ENCODE measurements at places on chromosomes 4 and X. TPM values are rescaled to one million over a fixed set of nuclear protein-coding genes. Genes with fewer than 3 reads are reported as not detected.
A peak's percentile ranks its signal among the peaks of the same experiment; 100 is the strongest.

Gene SPANXA1
- not detected for total RNA-seq

DNA sequence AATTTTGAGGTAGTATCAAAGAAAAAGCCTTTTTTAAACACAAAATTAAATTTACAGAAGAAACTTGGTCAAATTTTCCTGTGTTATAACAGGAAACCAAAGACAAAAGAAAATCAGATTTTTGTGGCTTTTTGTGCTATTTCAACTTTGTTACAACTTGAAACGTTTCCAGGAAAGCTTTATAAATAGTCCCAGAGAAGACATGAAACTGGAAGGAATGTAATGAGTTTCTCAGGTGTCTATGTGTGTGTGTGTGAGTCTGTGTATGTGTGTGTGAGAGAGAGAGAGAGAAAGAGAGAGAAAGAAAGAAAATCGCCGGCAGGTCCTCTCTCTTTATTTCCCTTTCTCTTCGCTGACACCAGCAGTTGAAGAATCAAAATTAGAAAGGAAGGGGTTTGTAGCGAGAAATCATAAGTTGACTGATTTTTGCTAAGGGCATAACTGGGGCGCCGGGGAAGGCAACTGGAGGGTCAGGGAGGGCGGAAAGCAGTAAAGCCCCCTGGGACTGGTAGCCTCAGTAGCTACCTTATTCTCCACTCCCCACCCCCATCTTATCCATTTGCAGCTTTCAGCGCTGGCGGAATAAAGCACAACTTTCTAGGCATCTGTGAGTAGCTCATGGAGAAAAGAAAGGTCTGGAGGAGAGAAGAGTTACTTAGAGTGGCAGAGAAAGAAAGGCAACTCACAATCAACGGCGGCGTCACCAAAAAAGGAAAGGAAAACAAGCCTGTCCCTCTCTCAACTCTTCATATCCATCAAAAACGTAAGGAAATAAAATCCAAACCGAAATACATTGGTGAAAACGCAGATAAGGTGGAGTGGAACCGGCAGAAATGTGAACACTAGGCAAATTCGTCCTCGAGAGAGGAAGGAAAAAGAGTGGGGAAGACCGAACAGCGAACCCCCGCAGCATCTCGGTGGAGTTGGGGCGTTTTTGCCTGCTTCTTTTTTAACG is 1.3 kb downstream of the TMEM47 start:
- H3K27ac ChIP-seq = peak overlapping the region; percentile 77
- no peak for DNase-seq
- H3K27me3 ChIP-seq = no peaks in the 10 kb centered on the region
- H3K4me3 ChIP-seq = peak overlapping the region; percentile 63
- no peaks in the 10 kb centered on the region for H3K4me1 ChIP-seq

GRCh38 chr4:20493761-20494353 is 206.4 kb upstream of the PACRGL start:
- no peaks in the 10 kb centered on the region for H3K4me1 ChIP-seq
- no peak overlapping the region for H3K27ac ChIP-seq
- no peak for DNase-seq
- H3K36me3 ChIP-seq = no peaks in the 10 kb centered on the region
- no peaks in the 10 kb centered on the region for H3K27me3 ChIP-seq

Gene SPINK2
- not detected for total RNA-seq

- H3K4me3 ChIP-seq = no peak overlapping the region
- no peaks in the 10 kb centered on the region for H3K27me3 ChIP-seq
- no peak for DNase-seq
- no peak overlapping the region for H3K27ac ChIP-seq
- H3K36me3 ChIP-seq = no peaks in the 10 kb centered on the region
- no peaks in the 10 kb centered on the region for H3K4me1 ChIP-seq
Measured at GRCh38 chrX:94400488-94400887, 726.5 kb downstream of the FAM133A start.

DNA sequence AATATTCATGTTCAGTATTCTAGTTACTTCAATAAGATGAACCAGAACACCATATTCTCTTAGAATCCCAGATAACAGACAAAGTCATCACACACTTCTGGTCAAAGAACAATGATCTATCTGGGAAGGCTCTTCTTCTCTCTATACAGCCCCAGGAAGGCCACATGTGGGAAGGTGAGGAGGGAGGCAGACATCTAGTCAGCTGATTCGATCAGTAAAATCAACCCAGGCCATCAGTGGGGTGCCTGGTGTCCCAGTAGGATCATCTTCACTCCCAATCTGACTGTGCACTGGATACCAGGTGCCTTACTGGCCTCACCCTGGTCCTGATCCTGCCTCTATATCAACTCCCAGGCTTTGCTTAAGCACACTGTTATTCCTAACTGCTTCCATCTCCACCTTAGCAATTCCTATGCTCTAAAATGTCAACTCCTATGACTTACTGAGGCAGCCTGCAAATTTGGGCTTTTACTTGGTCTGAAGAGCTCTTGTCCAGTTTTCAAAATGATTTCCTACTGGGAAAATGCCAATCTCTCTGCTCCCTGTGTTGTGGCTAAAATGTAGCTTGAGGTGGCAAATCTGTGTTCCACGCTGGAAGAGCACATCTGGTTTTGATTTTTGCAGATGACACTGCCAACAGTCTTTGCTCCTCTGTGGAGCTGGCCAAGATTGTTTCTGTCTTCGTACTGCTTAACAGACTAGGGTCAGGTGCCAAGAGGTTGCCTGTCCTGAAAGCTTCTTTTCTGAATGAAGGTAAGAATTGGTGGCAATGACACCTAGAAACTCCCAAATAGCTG is 128.7 kb downstream of the MGST2 start:
- H3K27ac ChIP-seq = no peak overlapping the region
- H3K27me3 ChIP-seq = no peaks in the 10 kb centered on the region
- H3K4me3 ChIP-seq = no peak overlapping the region
- H3K4me1 ChIP-seq = peaks cover 10% of the 10 kb centered on the region
- no peak for DNase-seq

DNA sequence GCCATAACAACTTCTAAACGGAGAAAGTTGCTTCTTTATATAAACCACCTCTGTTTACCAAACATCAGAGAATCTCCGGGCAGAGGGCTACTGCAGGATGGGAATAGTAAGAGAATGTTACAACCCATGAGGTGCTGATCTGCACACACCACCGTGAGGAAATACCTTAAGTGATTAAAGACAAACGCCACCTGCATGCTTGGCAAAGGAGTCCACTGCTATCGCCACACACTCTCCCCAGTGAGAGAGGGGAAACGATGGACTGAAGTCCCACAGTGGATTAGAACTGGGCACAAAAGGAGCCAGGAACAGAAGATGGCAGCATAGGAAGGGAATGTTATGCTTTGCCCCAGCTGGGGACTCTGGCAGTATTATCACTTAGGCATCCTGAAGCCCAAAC is 15.6 kb downstream of the MAML3 start:
- H3K36me3 ChIP-seq = no peaks in the 10 kb centered on the region
- peaks cover 5% of the 10 kb centered on the region for H3K4me1 ChIP-seq
- no peak overlapping the region for H3K27ac ChIP-seq

DNA sequence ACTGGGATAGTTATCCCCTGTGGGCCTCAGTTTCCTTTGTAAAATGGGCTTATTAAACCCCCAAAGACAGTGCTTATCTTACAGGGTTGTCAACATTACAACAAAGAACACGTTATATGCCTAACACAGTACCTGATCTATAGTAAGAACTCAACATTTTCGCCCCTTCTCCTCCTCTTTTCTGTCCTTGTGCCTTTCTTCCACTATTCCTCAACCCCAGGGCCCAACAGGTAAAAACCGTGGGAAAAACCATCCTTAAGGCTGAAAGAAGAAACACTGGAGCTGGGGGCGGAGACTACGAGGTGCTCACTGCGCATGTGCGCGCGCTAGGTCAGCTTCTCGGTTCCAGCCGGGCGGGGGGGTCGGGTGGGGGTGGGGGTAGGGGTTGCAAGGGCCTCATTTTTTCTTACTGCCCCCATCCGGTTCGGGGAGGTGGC is 426 bp upstream of the XIAP start:
- peak overlapping the region; percentile 99 for H3K27ac ChIP-seq
- no peaks in the 10 kb centered on the region for H3K4me1 ChIP-seq
- H3K27me3 ChIP-seq = no peaks in the 10 kb centered on the region
- no peaks in the 10 kb centered on the region for H3K36me3 ChIP-seq
- DNase-seq = peak; percentile 68

DNA sequence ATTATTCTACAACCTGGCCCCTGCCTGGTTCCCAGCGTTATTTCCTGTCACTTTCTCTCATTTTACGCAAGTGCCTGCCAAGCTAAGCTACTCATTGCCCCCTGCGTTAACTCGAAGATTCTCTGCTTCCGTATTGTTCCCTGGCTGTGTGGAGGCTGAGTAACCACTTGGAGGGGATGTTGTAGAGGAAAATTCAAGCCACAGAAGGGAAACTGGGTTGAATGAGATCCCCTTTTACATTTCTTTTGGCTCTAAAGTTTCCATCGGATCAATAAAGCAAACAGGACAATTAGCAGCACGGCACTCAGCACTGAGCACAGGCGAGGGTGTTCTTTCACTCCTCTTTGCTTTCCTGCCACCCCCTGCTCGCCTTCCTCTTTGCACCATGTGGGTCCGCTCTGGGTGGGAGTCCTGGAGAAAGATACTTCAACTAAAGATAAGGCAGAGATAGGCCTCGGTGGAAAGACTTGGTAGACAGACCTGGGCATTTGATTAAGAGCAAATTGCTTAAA is 4.2 kb upstream of the TMSB4X start:
- no peak for DNase-seq
- H3K27ac ChIP-seq = peak overlapping the region; percentile 97
- H3K4me1 ChIP-seq = peaks cover 11% of the 10 kb centered on the region
- no peak overlapping the region for H3K4me3 ChIP-seq
- H3K36me3 ChIP-seq = no peaks in the 10 kb centered on the region

- H3K36me3 ChIP-seq = peaks cover 15% of the 10 kb centered on the region
- no peaks in the 10 kb centered on the region for H3K27me3 ChIP-seq
- DNase-seq = no peak
- H3K4me1 ChIP-seq = peaks cover 95% of the 10 kb centered on the region
Measured at GRCh38 chr4:2858451-2859217, 15.0 kb downstream of the ADD1 start.

- no peak overlapping the region for H3K27ac ChIP-seq
- DNase-seq = no peak
- H3K4me1 ChIP-seq = no peaks in the 10 kb centered on the region
- no peaks in the 10 kb centered on the region for H3K36me3 ChIP-seq
Measured at GRCh38 chrX:132592880-132593279, 104.0 kb upstream of the MBNL3 start.

Gene CA5B
- 24.2 TPM for total RNA-seq

DNA sequence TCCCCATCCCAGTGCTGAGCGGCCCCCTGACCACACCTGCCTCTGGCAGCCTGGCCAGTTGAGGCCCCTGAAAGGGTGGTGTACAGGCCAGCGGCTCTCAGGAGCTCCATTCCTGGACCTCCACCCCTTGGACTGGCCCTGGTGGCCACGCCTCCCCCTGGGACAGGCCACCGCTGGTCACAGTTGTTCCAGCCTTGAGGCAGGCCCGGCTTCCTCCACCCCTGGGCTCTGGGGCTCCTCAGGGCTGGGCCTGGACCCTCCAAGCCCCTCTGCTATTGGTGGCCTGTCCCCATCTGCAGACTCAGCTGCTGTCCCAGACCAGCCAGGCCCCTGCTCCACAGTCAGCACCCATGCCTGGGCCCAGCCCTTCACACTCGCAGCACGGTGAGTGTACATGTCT is 93.2 kb upstream of the NKX1-1 start:
- H3K27ac ChIP-seq = no peak overlapping the region
- H3K4me3 ChIP-seq = no peak overlapping the region
- H3K27me3 ChIP-seq = no peaks in the 10 kb centered on the region
- no peaks in the 10 kb centered on the region for H3K36me3 ChIP-seq
- no peaks in the 10 kb centered on the region for H3K4me1 ChIP-seq

DNA sequence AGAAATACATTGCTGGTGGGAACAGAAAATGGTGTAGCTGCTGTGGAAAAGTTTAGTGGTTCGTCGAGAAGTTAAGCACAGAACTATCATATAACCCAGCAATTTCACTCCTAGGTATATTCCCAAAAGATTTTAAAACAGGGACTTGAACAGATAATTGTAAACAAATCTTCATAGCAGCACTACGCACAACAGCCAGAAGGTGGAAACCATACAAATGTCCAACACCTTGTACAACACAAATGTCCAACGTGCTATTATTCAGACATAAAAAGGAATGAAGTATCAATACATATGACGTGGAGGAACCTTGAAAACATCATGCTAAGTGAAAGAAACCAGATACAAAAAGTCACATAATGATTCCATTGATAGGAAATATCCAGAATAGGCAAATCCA is 37.9 kb downstream of the CUL4B start:
- H3K27me3 ChIP-seq = no peaks in the 10 kb centered on the region
- DNase-seq = no peak
- H3K36me3 ChIP-seq = no peaks in the 10 kb centered on the region
- no peak overlapping the region for H3K4me3 ChIP-seq
- H3K27ac ChIP-seq = no peak overlapping the region

GRCh38 chrX:16836371-16836770 is 33.8 kb downstream of the RBBP7 start:
- peak; percentile 34 for DNase-seq
- no peaks in the 10 kb centered on the region for H3K36me3 ChIP-seq
- no peak overlapping the region for H3K4me3 ChIP-seq
- H3K27me3 ChIP-seq = no peaks in the 10 kb centered on the region
- H3K4me1 ChIP-seq = no peaks in the 10 kb centered on the region
- no peak overlapping the region for H3K27ac ChIP-seq

Gene NPFFR2
- total RNA-seq = not detected

GRCh38 chrX:154727871-154728270 is 23.0 kb downstream of the GAB3 start:
- H3K36me3 ChIP-seq = no peaks in the 10 kb centered on the region
- no peak overlapping the region for H3K4me3 ChIP-seq
- DNase-seq = no peak
- peaks cover 58% of the 10 kb centered on the region for H3K4me1 ChIP-seq
- H3K27ac ChIP-seq = peak overlapping the region; percentile 86
- H3K27me3 ChIP-seq = no peaks in the 10 kb centered on the region

- H3K4me1 ChIP-seq = no peaks in the 10 kb centered on the region
- H3K4me3 ChIP-seq = no peak overlapping the region
- peaks cover 7% of the 10 kb centered on the region for H3K36me3 ChIP-seq
- no peaks in the 10 kb centered on the region for H3K27me3 ChIP-seq
- no peak overlapping the region for H3K27ac ChIP-seq
Measured at GRCh38 chr4:24831637-24832036, 36.3 kb downstream of the SOD3 start.

DNA sequence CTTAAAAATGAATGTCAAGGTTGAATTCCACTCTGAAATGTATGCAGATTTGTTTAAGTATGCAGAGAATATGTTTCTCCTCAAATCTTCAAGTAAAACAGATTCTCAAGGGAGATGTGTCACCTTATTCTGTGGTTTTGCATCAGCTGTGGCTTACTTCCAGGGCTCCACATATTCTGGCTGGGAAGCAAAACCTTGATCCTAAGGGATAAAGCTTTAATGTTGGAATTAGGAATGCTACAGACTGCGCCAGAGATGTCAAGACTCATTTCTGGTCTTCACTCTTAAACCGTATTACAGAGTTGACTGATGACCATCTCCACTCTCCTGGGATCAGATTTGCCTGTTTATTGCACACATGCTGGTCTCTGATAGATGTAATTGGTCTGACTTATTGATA is 143.9 kb upstream of the DIPK2B start:
- H3K4me3 ChIP-seq = no peak overlapping the region
- no peaks in the 10 kb centered on the region for H3K36me3 ChIP-seq
- H3K4me1 ChIP-seq = no peaks in the 10 kb centered on the region
